ENCODE measurements at places on chromosomes 11 and 22.

- ATAC-seq, result no peak
These were observed 57.5 kb upstream of the RBFOX2 start for GRCh38 chr22:36086170-36086490.

- peak; percentile 82 for ATAC-seq
These were observed 75.0 kb downstream of the PPP2R1B start for GRCh38 chr11:111691176-111691575.

DNA sequence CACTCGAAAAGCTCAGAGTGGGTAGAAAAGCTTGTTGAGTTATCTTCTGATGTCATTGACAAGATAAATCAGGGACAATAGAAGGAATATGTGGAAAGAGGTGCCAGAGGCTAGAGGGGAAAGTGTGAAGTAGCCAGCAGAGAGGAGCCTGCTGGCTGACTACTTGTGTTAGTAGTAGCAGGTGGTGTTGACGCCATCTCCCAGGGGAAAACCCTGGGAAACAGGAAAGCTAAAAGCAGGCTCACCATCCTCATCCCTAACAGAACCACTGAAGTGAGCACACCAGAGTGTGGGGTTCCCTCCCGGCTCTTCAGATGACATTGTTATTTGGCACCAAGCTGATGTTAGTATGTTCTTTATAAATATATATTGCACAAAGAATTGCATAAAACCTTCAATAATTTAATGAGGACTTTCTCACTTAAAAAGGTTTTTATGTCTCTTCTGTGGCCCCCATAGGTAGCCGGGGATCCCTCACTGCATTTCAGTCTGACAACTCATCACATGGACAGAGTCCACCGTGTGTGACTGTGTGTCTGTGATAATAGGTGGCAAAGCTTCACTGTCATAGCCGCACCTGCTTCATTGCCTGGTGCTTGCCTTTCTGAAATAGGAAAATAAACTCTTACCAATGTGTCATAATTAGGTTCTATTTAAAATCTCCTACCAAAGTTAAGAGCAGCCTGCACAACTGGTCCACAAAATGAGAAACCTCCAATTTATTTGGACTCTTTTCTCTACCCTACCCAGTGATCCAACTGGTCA lies 63.2 kb upstream of the TOP3B start:
- ATAC-seq, result no peak

GRCh38 chr22:50722716-50723428 lies 15.1 kb upstream of the ACR start:
- no peak for ATAC-seq

DNA sequence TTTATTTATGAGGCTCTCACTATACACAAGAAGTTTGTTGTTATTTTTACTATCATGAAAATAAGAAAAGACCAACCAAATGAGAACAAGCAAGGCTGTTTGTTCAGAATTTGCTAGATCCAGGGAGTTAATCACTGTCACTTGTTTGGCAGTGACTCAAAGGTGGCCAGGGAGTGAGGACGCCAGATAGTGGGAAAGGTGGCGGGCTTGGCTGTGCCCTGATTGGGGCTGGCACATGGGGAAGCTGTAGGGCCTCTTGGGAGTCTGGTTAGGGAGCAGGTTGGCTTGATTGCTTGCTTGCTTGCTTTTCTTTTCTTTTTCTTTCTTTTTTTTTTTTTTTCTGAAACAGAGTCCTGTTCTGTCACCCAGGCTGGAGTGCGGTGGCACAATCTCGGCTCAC lies 53.1 kb upstream of the SLC22A12 start:
- no peak for ATAC-seq

DNA sequence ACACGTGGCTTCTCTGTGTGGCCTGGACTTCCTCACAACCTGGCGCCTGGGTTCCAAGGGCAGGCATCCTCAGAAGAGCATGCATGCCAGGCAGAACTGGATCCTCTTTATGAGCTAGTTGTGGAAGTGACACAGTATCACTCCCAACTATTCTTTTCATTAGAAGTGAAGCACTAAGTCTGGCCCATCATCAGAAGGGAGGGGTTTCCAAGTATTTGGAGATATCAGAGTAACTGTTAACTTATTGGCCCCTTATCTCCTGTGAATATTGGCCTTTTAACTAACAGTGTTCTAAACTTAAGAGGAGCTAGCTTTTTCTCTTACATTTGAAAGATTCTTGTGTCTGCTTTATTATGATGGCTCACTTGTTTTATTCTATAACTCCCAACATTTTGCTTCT lies 35.5 kb downstream of the FDX1 start:
- no peak for ATAC-seq

Measured in SK-N-SH treated with all-trans-retinoic acid at 6 μM for 48 hours (cell line).